Gastrocnemius medialis (tissue), 4 donors: ENCODE measurements at places on chromosomes 3 and 15.
A peak's percentile ranks its signal among the peaks of the same experiment; 100 is the strongest.

DNA sequence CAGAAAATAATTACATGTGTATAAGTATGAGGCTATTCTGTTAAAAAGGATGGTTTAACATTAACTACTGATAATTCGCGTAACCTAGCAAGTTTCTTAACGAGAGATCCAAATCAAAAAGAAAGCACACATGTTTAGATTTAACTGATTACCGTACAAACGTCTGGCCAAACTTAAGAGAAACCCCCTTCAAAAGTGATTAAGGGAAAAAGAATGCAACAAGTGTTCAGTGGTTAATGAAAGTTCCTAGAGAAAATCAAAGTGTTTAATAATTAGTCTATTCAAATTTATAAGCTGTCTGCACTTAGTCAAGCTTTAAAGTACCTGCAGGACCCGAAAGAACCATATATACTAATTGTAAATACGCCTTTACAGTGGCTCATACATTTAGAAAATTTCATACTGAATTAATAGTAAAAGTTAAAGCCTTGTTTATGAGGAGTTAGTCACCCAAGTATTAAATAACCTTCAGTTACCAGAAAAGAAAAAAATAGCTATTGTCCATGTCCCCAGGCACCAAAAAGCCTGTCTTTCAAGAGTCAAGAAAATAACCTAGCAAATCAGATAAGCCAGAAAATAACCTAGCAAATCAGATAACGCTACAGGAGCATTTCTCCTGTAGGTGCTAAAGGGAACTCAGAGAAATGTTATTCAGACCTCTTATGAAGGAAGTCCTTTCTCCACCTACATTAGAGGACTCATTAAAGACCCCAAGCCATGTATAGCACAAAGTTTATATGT, 34.6 kb downstream of the ZNF589 start:
- no peak for DNase-seq

GRCh38 chr3:120093911-120094775, at the start of gene GSK3B:
Gene GSK3B, minus strand, starts transcription at chr3:120094447. Its CDS starts 1,013 bp downstream, at chr3:120093434.
- peak; percentile 75 for DNase-seq

GRCh38 chr3:38564631-38565338, 68.6 kb downstream of the EXOG start:
- DNase-seq = peak; percentile 6

- DNase-seq = no peak
Measured at GRCh38 chr3:128491691-128491940, 1.4 kb downstream of the GATA2 start.

DNA sequence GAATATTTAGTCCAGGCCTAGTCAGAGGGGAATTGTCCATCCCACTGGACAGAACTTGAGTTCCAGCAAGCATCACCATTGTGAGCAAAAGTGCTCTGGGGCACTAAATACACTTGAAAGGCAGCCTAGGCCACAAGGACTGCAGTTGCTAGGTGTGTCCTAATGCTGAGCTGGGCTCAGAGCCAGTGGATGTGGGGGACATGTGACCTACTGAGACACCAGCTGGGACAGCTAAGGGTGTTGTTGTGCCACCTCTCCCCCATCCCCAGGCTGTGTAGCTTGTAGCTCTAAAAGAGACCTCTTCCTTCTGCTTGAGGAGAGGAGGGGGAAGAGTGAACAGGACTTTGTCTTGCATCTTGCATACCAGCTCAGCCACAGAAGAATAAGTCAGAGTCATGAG, 120.9 kb downstream of the DTWD1 start:
- DNase-seq = no peak

GRCh38 chr15:60374209-60374608, 23.6 kb downstream of the ANXA2 start:
- no peak for DNase-seq

GRCh38 chr3:65975032-65975431, 63.7 kb downstream of the MAGI1 start:
- no peak for DNase-seq

- no peak for DNase-seq
Measured at GRCh38 chr3:42061025-42061712, 30.0 kb upstream of the TRAK1 start.

GRCh38 chr3:184816614-184817013, 4.6 kb downstream of the VPS8 start:
- DNase-seq = peak; percentile 74
